ENCODE measurements at places on chromosomes 6 and 20.
A peak's percentile ranks its signal among the peaks of the same experiment; 100 is the strongest.

DNA sequence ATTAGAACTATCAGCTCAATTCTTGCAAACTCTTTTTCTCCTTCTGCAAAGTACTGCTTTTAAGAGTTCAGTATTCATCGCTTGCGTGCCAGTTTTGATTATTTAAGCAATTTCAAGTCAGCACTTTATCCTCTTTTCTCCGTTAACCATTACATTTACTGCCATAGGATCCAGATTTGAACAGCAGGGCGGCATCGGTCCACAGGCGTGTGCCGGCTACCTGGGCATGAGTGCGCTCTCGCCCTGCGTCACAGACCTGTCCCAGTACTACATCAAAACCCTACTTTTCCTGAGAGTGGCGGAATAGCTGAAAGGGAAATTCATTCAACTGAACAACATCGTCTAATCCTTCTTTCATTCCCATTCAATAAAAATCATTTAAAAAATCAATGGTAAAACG is 53.4 kb downstream of the MYLK4 start:
- no peak for DNase-seq

GRCh38 chr20:1835186-1836035 is 59.8 kb upstream of the SIRPA start:
- no peak for DNase-seq

DNA sequence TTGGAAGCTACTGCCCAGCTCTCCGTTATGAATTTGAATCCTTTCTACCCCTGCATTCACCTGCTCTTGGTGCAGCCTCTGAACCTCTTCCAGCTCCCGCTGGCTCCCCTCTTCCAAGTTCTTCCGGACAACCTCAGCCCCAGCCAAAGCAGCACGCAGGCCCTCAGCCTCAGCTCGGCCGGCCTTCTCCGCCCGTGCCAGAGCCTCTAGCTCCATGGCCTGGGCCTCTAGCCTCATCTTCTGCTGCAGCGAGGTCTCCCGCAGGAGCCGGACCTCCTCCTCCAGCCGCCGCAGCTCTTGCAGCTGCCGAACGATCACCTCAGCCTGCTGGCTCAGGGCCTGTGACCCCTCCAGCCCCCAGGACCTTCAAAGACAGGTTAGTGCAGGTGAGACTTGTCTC is 3.2 kb downstream of the CCHCR1 start:
- DNase-seq: no peak

GRCh38 chr6:156970595-156971112 is 193.5 kb downstream of the ARID1B start:
- DNase-seq: no peak

DNA sequence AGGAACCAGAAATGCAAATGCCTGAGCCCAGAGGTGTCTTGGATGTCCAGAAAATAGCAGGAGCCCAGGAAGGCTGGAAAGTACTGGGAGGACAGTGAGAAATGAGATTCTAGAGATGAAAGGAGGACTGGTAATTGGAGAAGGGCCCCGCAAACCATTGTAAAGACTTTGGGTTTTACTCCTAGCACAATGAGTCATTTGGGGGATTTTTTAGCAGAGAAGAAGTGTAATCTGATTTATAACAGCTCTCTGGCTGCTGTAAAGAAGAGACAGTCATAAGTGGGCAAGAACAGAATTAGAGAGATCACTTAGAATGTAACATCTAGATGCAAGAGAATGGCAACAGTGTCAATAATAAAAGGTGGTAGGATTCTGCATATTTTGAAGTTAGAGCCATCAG is 40.2 kb downstream of the SLC35F1 start:
- no peak for DNase-seq

GRCh38 chr20:14882846-14883245 is 545.4 kb upstream of the FLRT3 start:
- no peak for DNase-seq

GRCh38 chr20:18978311-18978710 is 164.7 kb downstream of the SCP2D1 start:
- DNase-seq: no peak

GRCh38 chr20:54323227-54323734 is 115.4 kb downstream of the PFDN4 start:
- no peak for DNase-seq

GRCh38 chr6:26501482-26501986 is 1.4 kb downstream of the BTN1A1 start:
- DNase-seq: no peak

DNA sequence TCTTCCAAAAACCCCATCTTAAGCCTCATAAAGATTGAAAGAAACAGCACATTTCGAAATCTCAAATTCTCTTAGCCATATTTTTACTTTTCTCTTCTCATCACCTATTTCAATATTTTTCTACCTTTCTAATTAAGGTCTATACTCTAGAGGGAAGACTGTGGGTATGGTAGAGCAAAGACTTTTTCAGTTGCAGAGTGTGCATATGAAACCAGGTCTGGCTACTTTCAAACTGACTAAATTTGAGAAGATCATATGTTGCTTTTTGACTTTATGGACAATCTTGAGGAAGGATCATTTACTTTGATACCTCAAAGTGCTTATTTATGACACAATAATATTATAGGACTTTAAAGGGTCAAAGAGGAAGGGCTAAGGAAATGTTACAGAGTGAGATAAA is 20.7 kb downstream of the FILIP1 start:
- no peak for DNase-seq

GRCh38 chr6:137702791-137703424 is 164.2 kb upstream of the TNFAIP3 start:
- DNase-seq: no peak

GRCh38 chr6:170235391-170236125 is 55.3 kb downstream of the DLL1 start:
- DNase-seq: no peak

GRCh38 chr20:5781798-5782750 is 31.9 kb downstream of the SHLD1 start:
- no peak for DNase-seq

DNA sequence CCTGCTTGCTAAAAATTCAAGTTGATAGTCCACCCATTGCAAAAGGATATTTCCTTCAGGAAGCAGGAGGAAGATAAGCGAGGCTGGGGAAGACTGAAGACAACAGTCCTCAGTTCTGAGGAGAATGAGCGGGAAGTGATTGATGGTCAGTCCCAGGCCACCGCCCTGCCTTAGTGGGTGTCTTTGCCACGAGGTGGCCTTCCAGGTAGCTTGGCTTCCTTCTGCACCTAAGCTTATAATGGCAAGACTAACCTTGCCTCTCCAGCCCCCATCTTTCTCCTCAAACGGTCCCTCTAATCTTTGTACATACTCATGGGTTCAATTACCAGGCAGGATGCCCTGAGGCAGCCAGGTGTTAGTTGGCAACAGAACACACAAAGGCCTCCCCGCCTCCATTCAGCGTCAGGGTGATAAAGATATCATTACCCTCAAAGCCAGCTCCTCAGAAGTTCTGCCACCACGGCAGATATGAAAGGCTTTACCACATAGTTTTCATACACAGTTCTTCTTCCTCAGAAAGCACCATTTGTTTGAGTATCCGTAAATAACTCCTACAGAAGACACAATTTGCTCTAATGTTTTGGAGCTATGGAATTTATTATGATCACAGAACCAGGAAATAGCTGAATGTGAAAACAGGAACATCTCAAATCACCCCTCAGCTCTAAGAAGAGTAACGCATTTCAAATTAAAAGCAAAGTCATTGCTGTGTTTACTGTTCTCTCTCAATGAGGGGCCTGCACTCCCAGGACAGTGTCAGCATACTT is 249.4 kb downstream of the ATXN1 start:
- DNase-seq: no peak

- no peak for DNase-seq
Measured at GRCh38 chr6:74409447-74409846, 713.4 kb downstream of the CD109 start.

DNA sequence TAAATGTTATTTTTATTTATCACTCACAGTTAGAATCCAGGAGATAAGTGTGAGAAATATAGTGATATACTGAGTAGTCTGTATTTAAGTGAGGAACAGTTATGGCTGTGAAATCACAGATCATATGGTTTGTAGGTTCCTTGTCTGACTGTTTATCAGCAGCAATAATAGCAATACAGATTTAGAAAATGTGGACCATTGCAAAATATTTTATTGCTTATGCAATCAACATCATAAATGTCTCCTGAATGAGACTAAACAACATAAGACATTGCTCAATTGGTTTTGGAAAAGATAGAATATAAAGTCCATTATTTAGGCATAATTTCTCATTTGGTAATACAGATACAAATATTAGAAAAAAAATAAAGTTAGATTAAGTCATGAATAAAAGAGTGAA is 43.7 kb downstream of the CCDC170 start:
- DNase-seq: no peak

- DNase-seq: no peak
Measured at GRCh38 chr6:44297063-44298038, 15.8 kb downstream of the AARS2 start.

DNA sequence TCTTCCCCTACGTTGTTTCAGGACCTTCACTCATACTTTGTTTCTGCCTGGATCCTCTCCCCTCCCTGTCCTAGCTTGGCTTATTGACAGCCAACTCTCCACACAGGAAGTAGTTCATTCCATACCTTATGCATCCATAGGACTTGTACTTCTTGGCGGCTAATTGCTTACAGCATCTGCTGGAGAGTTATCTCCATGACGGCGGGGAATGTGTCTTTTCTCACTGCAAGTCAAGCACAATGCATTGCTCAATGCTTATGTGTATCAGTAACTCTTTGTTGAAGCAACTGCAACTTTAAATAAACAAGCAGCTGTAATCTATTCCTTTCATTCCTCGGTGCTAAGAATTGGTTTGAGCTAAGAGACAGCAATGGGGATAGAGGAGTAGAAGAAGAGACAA is 551.3 kb upstream of the EPHA7 start:
- DNase-seq: no peak

DNA sequence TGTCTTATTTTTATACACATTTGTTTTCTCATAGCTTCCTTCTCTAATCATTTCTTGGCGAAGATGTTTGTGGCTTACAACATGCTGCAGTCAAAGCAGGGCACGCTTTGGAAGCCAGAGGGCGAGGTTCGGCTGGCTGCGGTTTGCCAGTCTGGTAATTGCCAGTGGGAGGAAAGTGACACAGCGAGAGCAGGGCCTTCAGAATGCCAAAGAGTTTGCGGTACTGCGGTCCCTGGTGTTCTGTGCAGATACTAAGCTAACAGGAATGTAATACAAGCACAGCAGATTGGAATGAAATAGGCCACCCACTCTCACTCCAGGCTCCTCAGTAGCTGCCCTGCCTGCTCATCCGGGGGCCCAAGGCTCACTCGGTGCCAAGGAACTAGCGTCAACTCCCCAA is 58.7 kb upstream of the TGM3 start:
- no peak for DNase-seq

- no peak for DNase-seq
Measured at GRCh38 chr20:52972965-52973819, 1.0 kb downstream of the TSHZ2 start.

DNA sequence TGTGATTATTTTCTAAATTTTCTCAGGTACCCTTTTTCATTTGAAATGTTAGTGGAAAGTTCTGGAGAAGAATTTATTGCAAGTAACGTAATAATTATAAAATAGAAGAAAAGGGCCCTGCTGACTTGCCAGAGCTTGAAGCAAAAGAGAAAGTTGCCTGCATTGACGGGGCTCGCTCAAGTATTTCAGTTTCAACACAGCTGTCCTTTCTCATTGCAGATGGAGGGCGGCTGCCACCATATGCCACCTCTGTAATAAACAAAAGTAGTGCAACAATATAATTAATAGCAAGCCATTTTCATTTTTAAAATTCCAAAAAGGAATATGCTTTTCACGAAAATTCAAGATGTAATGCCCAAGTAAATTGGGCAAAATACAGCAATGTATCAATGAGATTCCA is 246.2 kb downstream of the PACRG start:
- peak; percentile 57 for DNase-seq

GRCh38 chr20:24837781-24838450 is 111.2 kb upstream of the CST7 start:
- no peak for DNase-seq

DNA sequence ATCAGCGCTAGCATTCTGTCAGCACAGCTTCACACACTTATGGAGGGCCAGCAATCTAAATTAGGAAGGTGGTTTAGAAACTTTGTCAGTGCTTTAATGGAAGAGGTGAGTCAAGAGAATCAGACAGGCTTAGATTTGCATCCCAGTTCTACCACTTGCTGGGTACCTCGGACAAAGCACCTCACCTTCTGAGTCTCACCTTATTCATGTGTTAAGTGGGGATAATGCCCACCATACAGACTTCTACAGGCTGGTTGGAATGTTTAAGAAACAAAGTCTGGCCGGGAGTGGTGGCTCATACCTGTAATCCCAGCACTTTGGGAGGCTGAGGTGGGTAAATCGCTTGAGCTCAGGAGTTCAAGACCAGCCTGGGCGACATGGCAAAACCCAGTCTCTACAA is 12.2 kb upstream of the STK35 start:
- DNase-seq: no peak

GRCh38 chr6:13065581-13065980 is 262.8 kb downstream of the TBC1D7 start:
- DNase-seq: no peak

Data from globus pallidus (tissue), 1 donor.